ENCODE measurements at places on chromosomes 4 and X.

DNA sequence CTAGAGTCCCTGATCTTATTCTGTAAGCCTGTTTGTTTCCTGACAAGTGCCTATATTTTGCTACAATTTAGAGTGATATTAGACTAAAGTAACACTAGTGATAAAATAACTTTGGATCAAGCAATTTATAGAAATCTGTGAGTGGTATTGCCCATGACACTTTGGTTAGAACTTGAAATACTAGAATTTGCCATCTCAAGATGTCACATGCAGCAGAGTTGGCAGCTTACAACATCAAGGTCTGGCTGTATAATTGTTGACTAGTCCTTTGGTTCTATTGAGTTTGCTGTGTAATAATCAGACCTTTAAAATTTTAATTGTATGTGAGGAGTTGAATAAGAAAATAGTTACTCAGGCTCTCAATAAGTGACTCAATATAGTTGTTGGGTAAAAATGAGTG is 167.1 kb downstream of the RAPGEF2 start:
- DNase-seq: no peak

GRCh38 chrX:108186811-108187210 is 95.2 kb downstream of the ATG4A start:
- DNase-seq: no peak

DNA sequence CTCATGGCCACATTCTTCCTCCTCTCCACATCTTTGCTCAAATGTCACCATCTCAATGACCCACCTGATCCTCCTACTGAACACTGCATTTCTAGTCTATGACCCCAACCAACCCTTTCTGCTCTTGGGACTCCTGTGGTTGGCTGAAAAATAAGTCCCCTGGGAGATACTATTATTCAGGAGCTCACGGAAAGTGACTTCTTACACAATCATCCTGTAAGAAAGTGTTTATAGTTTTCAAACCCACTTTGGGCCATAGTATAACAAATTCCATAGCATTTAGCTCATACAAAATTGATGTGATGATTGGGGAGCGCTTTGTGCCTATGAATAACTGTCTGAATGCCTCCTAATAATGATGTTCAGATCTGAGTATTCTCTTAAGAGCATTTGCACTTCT is 161.4 kb upstream of the HS3ST1 start:
- no peak for DNase-seq

GRCh38 chr4:28469886-28470285 is 1609.2 kb downstream of the STIM2 start:
- no peak for DNase-seq

GRCh38 chr4:13432453-13432852 is 51.7 kb downstream of the RAB28 start:
- no peak for DNase-seq

DNA sequence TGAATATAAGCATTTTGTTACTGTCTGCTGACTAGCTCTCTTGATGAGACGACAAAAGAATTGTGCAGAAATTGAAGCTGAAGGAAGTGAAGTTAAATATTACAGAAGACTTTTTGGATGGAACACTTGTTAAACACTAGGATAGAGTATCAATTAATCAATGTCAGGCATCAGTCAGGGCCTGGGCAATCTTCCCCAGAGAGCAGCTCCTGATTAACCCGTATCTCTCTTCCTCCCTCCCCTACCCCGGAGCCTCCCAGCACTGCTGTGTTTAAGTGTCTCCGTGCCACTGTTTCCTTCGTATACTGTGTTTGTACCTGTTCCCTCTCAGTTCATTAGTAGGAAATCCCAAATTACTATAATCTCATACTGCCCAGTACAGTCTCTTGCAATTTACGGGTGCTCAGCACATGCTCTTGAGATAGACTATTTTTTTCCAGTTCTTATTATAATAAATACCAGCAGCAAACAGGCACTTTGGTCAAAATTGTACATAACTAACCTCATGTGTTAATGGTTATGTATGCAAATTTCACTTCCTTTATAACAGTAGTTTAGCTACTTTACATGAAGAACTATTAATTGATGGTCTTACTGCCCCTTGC is 765.7 kb upstream of the FTHL17 start:
- DNase-seq: no peak

DNA sequence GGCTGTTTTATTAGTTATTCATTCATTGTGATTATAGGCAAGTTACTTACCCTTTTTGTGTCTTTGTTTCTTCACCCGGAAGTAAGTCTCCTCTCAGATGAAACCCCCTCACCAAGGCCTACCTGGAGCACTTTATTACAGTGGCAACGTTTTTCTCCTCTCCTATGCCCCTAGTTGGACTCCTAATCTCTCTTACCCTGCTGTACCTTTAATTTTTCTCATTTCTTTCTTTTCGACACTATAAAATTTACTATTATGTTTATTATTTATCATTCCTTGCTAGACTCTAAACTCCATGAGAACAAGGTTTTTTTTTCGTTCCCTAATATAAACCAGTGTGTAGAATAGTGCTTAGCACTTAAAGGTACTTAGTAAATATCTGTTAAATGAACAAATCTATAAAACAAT is 17.5 kb downstream of the STAP1 start:
- no peak for DNase-seq

GRCh38 chrX:41449615-41450014 is 2.5 kb downstream of the NYX start:
- DNase-seq: no peak

All from activated CD8-positive, alpha-beta memory T cell treated with anti-CD3 and anti-CD28 coated beads for 1 hour (primary cell).